ENCODE measurements at places on chromosomes 2 and 18.

- DNase-seq, result no peak
Measured at GRCh38 chr2:129922571-129923264, 56.7 kb upstream of the RAB6C start.

DNA sequence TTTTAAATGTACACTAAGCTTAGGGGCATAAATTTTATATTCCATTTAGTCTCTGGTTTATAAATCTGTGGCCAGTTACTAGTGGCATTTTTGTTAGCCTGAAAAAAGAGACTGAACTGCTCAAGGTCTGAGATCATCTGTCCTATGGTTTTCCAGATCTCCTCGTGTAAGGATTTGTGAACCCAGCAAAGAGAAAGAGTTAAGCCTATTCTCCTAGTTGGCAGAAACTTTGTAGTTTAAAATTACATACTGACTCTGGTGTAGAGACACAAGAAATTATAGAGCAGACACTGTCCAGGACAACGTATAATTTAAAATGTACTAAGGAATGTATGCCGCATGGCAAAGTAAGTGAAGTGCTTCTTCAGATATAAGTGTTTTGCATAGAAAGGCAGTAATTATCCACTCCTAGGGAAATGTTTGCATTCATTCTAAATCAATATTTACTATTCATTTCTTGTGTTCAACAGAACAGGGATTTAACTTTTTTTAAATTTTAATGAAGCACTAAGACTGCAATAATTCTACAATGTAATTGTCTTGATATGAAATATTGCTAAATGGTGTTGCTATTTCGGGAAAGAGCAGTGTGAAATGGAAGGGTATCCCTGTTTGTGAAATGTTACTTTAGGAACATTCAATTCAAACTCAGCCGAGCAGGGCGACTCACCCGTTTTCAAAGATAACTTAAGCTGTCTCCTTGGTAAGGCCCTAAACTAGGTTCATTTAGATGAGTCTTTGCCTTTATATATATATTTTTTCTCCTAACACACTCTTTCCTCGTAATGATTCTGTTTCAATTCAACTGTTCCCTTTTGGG is 508.4 kb upstream of the ZEB2 start:
- no peak for DNase-seq

GRCh38 chr18:13284330-13285027 is 65.9 kb downstream of the LDLRAD4 start:
- DNase-seq, result peak; percentile 75

- DNase-seq, result no peak
Measured at GRCh38 chr2:176931588-176932563, 280.7 kb upstream of the HNRNPA3 start.

DNA sequence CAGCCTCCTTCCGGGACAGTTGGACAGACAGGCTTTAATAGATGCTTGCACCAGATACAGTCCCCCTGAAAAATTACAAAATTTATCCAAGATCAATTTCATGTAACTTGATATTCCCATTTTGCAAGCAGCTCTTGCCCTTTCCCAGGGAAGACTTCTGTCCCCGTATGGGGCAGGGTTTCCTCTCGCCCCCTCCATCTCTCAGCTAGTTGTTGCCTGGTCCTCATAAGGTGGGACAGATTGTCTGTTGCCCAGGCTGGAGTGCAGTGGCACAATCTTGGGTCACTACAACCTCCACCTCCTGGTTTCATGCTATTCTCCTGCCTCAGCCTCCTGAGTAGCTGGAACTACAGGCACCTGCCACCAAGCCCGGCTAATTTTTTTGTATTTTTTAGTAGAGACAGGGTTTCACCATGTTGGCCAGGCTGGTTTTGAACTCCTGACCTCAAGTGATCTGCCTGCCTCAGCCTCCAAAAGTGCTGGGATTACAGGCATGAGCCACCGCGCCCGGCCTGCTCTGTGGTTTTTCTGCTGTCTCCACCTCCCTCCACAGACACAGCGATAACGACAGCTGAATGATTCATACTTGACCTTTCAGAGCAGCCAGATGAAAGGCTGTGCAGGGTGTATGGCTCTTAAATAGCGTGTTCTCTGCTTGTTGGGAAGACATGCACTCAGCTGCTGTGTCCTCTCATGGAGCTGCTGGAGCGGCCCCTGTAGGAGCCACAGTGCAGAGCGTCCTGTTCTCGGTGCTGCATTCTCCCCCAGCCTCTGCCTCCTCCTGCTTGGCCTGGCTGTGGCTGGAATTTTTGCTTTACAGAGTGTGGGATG is 61.4 kb downstream of the TTC39C start:
- DNase-seq, result no peak

- DNase-seq, result peak; percentile 52
Measured at GRCh38 chr2:201618744-201619662, 24.3 kb downstream of the TMEM237 start.

GRCh38 chr18:76953583-76954233 is 131.4 kb downstream of the ZNF236 start:
- DNase-seq, result no peak

- no peak for DNase-seq
Measured at GRCh38 chr2:5692561-5693286, 540 bp downstream of the SOX11 start.

DNA sequence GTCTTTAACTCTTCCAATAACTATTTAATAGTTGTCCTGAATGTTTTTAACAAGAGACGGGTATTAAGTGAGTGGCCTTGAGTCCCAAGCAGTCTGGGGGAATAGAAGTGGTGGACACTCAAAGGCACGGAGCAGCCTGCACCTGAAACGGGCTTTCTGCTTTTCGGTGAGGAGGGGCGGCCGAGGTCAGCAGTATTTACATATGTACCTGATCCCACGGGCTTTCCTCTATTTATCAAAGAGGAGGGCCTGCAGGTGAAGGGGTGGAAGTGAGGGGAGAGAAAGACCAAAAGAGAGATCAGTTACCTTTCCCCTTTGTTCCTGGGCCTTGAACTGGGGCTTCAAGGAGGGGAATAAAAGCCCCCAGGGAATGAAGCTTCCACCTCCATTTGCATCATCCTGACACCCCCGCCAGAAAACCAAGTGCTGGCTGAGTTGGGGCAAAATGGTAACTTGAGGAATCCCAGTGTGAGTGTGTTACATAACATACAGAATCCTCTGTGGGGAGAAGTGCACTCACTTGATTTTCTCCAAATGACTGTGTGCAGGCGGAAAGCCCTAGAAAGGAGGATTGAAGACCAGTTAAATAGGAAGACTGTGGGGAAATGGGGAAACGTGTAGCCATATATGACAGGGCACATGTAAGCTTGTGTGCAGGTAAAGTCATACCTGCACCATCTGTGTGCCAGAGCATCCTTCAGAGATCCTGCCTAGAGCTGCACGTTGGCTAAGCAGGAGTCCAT is 12.4 kb downstream of the POU3F3 start:
- no peak for DNase-seq

- DNase-seq, result no peak
Measured at GRCh38 chr2:111912547-111912946, 14.1 kb downstream of the MERTK start.

- DNase-seq, result no peak
Measured at GRCh38 chr2:168699844-168700417, 102.5 kb upstream of the NOSTRIN start.

- no peak for DNase-seq
Measured at GRCh38 chr2:31004257-31004656, 134.0 kb downstream of the GALNT14 start.

DNA sequence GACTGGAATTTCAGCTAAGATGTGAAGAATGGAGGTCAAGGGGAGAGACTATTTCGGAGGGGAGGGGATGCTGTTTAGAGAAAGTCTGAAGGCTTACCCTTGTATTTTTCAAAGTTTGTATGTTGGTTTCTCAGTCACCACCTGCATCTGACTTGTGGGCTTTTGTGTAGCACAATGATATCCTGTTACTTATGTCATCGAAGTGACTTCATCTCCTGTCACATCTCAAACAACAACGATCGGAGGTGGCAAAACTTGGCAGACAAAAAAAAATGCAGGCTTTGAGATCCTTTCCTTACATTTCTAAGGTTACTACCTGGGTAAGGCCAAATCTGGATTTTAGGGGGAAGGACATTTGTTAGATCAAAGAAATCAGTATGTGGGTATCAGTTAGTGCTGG is 11.7 kb upstream of the CXCR4 start:
- DNase-seq, result no peak

- no peak for DNase-seq
Measured at GRCh38 chr2:72109904-72110303, 37.8 kb downstream of the CYP26B1 start.

- DNase-seq, result no peak
Measured at GRCh38 chr2:46643951-46644350, 164.6 kb downstream of the TMEM247 start.

DNA sequence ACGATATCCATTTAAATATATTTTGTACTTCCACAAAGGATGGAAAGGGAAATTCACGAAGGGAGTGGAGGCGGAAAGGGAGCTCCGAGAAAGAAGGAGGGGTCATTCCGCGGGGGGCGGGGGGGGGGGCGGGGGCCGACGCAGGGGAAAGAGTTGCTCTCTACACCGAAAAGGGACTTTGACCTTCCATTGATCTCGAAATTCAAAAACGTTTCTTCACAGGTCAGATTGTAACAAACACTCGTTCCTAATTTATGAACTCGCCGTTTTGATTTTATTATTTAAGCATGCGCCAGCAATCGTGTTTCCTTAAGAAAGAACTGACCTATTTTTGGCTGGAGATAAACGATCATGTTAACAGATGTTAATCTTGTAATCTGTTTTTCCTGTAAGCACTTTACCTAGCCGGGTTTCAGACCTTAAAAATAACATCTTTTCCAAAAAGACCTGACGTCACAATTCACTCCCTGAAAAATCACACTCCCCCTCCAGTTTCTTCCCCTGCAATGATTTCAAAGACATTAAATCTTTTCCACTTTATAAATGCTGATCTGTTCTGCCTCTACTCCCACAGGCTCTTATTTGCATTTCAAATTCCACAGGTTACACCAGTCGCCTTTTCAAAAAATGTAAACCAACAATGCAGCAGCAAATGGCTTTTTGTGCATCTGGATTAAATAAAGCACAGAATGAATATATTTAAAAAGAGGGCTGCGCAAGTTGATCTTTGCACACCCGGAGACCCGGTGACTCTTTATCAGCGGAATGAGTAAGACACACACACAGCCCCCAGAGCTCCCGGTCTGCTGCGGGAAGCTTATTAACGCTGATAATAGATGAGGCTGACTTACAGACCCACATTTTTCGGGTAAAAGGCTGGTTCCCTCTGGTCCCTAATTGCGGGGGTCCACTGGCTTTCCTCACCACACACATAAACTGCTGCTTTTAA is 1.6 kb downstream of the ZNF516 start:
- no peak for DNase-seq

DNA sequence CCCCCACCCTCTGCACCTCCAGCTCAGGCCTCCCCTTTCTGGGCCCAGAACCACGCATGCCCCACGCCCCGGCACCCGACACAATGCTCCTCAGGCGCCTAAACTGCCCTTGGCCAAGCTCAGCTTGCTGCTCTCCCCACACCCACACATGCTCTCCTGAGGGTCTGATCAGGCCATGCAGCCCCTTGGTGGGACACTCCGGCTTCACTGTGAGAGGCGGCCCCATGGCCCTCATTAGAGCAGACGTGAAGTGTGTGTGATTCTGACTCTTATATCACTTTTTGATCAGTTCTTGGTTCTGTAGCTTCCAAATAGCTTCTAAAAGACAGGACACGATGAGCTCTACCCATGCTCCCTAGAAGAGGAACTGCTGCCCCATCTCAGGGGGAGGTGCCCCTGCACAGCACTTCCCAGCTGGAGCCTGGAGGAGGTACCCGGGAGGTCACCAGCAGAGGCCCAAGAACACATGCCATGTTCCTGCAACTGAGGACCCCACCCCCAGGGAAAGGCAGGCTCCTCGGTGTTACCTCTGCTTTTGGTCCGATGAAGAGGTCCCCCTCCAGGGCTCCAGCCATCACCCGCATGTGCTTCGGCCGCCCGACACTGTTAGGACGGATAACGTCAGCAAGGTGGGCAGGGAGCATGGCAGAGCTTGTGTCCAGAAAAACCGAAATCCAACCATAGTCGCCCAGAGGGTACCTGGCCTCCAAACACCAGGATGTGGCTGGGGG is 3.6 kb downstream of the ACTR1B start:
- no peak for DNase-seq

GRCh38 chr2:149068996-149069888 is 30.7 kb downstream of the LYPD6B start:
- no peak for DNase-seq

- no peak for DNase-seq
Measured at GRCh38 chr2:120180066-120180465, 43.1 kb downstream of the TMEM185B start.

GRCh38 chr2:237271698-237272652 is 142.0 kb downstream of the COL6A3 start:
- DNase-seq, result no peak

DNA sequence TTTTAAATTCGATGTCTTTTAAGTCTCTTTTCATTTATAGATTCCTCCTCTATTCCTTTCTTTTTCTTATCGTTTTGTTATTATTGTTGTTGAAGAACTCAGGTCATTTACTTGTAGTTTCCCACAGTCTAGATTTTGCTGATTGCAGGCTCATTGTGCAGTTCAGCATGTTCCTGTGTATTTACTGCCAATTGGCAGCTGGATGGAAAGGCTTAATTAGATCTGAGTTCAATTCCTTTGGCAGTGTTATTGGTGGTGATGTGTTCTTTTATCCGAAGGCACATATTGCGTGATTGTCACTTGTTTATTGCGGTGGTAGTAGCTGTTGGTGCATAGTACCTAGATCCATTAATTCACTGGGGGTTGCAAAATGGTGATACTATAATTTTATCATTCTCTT is 180.7 kb downstream of the BABAM2 start:
- DNase-seq, result no peak

DNA sequence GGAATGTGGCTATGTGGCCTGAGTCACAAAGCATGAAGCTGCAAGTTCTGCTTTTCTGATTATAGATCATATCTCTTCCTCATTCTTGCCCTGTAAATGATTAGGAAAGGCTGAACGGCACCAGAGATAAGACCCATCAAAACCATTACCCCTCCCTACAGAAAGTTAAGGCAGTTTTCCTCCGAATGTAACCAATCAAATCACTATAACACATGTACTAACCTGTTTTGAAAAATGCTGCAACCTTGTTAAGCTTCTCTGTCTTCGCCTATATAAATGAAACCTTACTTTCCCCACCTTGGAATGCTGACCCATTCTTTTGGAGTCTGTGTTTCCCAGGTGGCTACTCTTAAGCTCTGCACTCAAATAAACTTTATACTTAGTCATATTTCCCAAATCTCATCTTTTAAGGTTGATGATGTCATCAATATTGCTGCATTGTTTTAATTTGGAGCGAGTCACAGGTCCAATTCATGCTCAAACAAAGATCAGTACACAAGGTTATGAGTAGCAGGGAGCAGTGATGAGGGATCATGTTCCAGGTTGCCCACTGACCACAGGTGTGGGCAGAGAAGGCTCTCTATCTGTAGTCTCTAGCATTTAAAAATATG is 662.3 kb downstream of the IRS1 start:
- no peak for DNase-seq

Measured in C1 segment of cervical spinal cord (tissue), 14 donors.